ENCODE measurements at places on chromosomes 11 and 22. TPM values are rescaled to one million over a fixed set of nuclear protein-coding genes. Genes with fewer than 3 reads are reported as not detected.
A peak's percentile ranks its signal among the peaks of the same experiment; 100 is the strongest.

The CNGA4 gene
- polyA plus RNA-seq: 0.38 TPM

GRCh38 chr22:30435674-30436126 is 10.1 kb downstream of the MTFP1 start:
- no peak overlapping the region for H3K4me3 ChIP-seq
- no peaks in the 10 kb centered on the region for H3K36me3 ChIP-seq
- H3K4me1 ChIP-seq: peaks cover 2% of the 10 kb centered on the region
- H3K27ac ChIP-seq: no peak overlapping the region
- no peak for DNase-seq
- H3K27me3 ChIP-seq: no peaks in the 10 kb centered on the region

DNA sequence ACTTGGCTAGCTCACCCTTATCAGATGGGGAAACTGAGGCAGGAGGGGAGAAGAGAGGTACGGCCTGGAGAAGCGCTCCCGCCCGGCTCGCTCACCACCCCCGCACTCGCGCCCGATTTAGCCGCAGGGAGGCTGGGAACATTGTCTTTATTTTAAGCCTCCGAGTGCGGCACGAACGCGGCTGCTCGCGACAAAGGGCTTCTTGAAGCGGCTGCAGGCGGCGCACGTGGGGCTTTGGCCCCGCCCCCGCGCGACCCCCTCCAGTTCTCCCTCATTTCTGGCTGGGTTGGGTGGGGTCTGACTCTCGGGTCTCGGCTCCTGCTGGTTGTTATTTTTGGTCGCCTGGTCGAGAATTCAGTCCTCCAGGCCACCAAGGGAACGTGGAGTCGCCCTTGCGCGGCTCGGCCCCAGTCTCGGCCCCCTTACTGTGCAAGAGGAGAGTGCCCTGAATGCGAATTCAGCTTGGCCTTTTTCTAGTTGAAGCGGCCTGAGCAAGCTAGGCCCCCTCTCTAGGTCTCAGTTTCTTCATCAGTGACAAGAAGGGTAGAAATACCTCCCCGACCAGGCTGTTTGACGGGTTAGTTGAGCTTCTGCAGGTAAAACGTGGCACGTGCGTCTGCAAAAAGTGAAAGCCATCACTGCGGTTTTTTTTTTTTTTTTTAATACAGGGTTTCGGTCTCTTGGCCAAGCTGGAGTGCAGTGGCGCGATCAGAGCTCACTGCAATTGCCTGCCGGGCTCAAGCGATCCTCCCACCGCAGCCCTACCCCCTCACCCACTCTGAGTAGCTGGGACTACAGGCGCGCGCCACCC is 2.6 kb upstream of the CHRM1 start:
- no peak overlapping the region for H3K27ac ChIP-seq
- no peak for DNase-seq
- H3K4me3 ChIP-seq: no peak overlapping the region
- no peaks in the 10 kb centered on the region for H3K27me3 ChIP-seq
- H3K36me3 ChIP-seq: no peaks in the 10 kb centered on the region
- peaks cover 4% of the 10 kb centered on the region for H3K4me1 ChIP-seq

The MMP3 gene
- polyA plus RNA-seq: 0.35 TPM

DNA sequence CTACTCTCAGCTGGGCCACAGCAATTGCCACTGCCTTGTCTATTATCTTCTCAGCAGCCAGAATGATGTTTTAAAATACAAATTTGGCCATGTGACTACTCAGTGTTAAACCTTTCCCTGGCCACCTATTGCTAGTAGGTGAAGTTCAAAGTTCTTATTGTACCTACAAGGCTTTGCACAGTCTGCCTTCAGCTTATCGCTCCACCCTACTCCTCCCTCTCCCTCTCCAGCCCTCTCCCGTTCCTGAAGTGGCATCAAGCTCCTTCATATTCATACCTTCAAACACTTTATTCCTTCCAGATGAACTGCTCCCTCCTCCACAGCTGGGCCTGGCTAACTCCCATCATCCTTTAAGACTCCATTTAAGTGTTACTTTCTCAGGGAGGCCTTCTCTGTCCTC is 37.3 kb downstream of the OR10A6 start:
- no peaks in the 10 kb centered on the region for H3K4me1 ChIP-seq
- no peak for DNase-seq
- no peak overlapping the region for H3K27ac ChIP-seq
- no peaks in the 10 kb centered on the region for H3K27me3 ChIP-seq
- no peak overlapping the region for H3K4me3 ChIP-seq

The CCDC82 gene
- 16.2 TPM for polyA plus RNA-seq

The BEST1 gene
- polyA plus RNA-seq: 4.0 TPM

The AGBL2 gene
- 2.0 TPM for polyA plus RNA-seq

DNA sequence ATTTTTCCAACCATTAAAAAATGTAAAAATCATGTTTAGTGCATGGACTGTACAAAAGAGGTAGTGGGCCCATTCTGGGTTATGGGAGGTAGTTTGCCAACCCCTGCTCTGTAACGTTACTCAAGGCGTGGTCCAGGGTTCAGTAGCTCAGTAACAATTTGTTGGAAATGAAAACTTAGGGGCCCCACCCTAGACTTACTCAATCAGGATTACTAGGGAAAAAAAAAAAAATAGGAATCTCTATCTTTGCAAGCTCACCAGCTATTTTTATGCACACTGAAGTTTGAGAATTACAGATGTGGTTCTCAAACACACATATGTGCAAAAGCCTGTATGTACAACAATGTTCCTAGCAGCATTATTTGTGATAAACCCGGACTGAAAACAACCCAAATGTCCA is 17.3 kb upstream of the LMO2 start:
- no peak overlapping the region for H3K27ac ChIP-seq
- peaks cover under 1% of the 10 kb centered on the region for H3K4me1 ChIP-seq
- no peaks in the 10 kb centered on the region for H3K27me3 ChIP-seq
- H3K36me3 ChIP-seq: no peaks in the 10 kb centered on the region
- DNase-seq: no peak

DNA sequence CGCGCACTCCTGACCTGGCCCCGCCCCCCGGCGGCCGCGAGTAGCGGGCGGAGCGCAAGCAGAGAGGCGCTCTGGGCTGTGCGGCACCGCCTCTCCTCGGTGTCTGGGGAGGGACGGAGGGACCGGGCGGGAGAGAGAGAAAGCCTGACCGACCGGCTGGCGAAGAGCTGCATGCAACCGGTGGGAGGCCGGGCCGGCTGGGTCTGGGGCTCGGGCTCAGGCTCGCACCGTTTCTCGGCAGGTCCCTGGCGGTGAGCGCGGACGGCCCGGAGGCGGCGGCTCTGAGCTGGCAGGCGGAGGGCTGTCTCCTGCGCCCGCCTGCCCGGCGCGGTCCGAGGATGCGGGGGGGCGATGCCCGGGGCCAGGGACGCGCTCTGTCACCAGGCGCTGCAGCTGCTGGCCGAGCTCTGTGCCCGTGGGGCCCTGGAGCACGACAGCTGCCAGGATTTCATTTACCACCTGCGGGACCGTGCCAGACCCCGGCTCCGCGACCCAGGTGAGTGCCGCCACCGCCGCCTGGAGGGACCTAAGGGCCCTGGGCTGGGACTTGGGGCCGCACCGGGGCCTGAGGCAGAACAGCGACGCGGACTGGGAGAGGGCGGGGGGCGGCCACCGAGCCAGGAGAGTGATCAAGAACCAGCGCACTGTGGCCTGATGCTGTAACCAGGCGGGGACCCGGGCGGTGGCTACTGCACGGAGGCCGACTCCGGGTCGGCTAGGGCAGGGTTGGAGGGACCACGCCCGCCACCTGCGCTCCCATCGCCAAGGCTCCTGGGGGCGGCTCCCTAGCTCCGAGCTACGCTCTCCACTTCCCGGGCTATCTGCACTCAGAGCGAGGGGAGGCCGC is at the start of gene SYT9:
Gene SYT9, plus strand, starts transcription at position 69 of the 847 bp plus-strand sequence. Its CDS starts 283 bp downstream, at position 352.
- peak within 1 kb of the TSS; percentile 29 for H3K4me3 ChIP-seq
- no peaks in the 10 kb centered on the region for H3K27me3 ChIP-seq
- no peaks in the 10 kb centered on the region for H3K4me1 ChIP-seq
- H3K36me3 ChIP-seq: no peaks in the 10 kb centered on the region
- DNase-seq: peak; percentile 33

DNA sequence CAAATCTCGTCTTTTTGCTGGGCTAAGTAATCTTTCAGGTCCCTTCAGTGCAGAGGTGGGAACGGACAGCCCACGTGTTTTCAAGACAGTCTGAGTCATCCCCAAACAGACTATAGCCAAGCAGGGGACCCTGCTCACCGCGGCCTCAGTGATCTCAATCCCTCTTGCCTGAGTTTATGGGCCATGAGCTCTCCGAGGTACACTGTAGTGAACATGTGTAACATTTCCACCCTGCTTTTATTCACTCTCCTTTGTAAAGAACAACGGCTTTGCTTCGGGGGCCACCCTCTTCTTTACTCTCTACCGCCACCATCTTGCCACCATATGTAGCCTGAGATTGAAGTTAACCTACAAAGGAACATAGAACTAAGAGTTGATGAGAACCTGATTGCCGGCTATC is 11.5 kb upstream of the KCTD14 start:
- H3K27ac ChIP-seq: no peak overlapping the region
- no peak for DNase-seq
- H3K27me3 ChIP-seq: no peaks in the 10 kb centered on the region
- peaks cover 4% of the 10 kb centered on the region for H3K4me1 ChIP-seq
- no peaks in the 10 kb centered on the region for H3K36me3 ChIP-seq
- no peak overlapping the region for H3K4me3 ChIP-seq

The TOLLIP gene
- polyA plus RNA-seq: 25.8 TPM

- no peaks in the 10 kb centered on the region for H3K4me1 ChIP-seq
- H3K36me3 ChIP-seq: no peaks in the 10 kb centered on the region
- no peak for DNase-seq
Measured at GRCh38 chr11:108069947-108070346, 51.4 kb upstream of the ACAT1 start.

- no peaks in the 10 kb centered on the region for H3K27me3 ChIP-seq
- H3K36me3 ChIP-seq: no peaks in the 10 kb centered on the region
Measured at GRCh38 chr11:15199693-15200092, 85.0 kb downstream of the INSC start.

GRCh38 chr11:73372375-73372993 is 3.7 kb upstream of the RELT start:
- H3K4me3 ChIP-seq: no peak overlapping the region
- no peak overlapping the region for H3K27ac ChIP-seq
- no peaks in the 10 kb centered on the region for H3K36me3 ChIP-seq

- no peaks in the 10 kb centered on the region for H3K36me3 ChIP-seq
- no peak overlapping the region for H3K27ac ChIP-seq
- no peak for DNase-seq
- H3K27me3 ChIP-seq: no peaks in the 10 kb centered on the region
- H3K4me3 ChIP-seq: no peak overlapping the region
Measured at GRCh38 chr22:40183029-40183581, 5.4 kb downstream of the TNRC6B start.

DNA sequence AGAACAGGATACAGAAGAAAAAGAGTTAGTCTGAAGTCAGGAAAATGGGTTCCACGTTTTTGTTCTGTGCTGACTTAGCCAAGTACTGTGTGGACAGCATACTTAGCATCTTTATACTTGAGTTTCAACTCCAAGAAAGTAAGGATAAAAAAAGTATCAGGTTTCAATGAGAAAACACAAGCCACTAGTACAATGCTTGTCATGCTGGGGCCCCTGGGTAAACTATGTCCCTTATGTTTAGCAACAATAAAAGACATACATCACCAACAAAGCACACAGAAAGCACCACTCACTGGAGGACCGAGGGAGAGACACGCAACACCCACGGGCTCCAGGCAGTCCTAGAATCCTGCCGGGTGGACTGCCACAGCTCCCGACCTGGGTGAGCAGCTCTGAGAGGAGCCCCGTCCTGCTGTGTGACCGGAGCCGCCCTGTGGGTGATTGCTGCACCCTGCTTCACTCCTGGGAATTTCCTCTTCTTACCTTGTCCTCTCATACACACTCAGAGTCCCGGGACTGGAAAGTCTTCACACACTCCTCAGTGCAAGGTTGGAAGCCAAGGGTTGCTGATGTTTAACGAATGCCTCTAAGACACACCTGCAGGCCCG is 890.5 kb downstream of the BRD1 start:
- no peaks in the 10 kb centered on the region for H3K36me3 ChIP-seq
- no peaks in the 10 kb centered on the region for H3K27me3 ChIP-seq
- no peak for DNase-seq
- H3K4me3 ChIP-seq: no peak overlapping the region
- no peaks in the 10 kb centered on the region for H3K4me1 ChIP-seq

The ARHGAP42 gene
- 11.8 TPM for polyA plus RNA-seq

The HBG2 gene
- polyA plus RNA-seq: not detected

- H3K27me3 ChIP-seq: no peaks in the 10 kb centered on the region
- no peak overlapping the region for H3K27ac ChIP-seq
- H3K4me3 ChIP-seq: no peak overlapping the region
- H3K4me1 ChIP-seq: no peaks in the 10 kb centered on the region
- H3K36me3 ChIP-seq: no peaks in the 10 kb centered on the region
Measured at GRCh38 chr11:93236741-93237675, 39.2 kb upstream of the SLC36A4 start.

The SLC37A4 gene
- polyA plus RNA-seq: 10.5 TPM

- H3K36me3 ChIP-seq: no peaks in the 10 kb centered on the region
- H3K4me1 ChIP-seq: peaks cover 7% of the 10 kb centered on the region
- no peaks in the 10 kb centered on the region for H3K27me3 ChIP-seq
- no peak for DNase-seq
- peak overlapping the region; percentile 77 for H3K27ac ChIP-seq
Measured at GRCh38 chr22:44341431-44342346, 28.9 kb upstream of the SHISAL1 start.

The PGR gene
- polyA plus RNA-seq: 12.6 TPM

DNA sequence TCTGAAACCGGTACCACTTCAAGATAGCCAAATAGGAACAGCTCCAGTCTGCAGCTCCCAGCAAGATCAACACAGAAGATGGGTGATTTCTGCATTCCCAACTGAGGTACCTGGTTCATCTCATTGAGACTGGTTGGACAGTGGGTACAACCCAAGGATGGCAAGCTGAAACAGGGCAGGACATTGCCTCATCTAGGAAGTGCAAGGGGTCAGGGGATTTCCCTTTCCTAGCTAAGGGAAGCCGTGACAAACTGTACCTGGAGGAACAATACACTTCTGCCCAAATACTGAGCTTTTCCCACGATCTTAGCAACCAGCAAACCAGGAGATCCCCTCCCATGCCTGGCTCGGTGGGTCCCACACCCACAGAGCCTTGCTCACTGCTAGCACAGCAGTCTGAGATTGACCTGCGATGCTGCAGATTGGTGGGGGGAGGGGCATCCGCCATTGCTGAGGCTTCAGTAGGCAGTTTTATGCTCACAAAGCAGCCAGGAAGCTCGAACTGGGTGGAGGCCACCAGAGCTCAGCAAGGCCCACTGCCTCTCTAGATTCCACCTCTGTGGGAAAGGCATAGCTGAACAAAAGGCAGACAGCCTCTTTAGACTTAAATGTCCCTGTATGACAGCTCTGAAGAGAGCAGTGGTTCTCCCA is 59.9 kb upstream of the C11orf58 start:
- H3K36me3 ChIP-seq: no peaks in the 10 kb centered on the region
- no peak overlapping the region for H3K4me3 ChIP-seq
- H3K4me1 ChIP-seq: no peaks in the 10 kb centered on the region
- H3K27ac ChIP-seq: no peak overlapping the region

- H3K36me3 ChIP-seq: no peaks in the 10 kb centered on the region
- H3K4me3 ChIP-seq: no peak overlapping the region
- H3K27me3 ChIP-seq: no peaks in the 10 kb centered on the region
- peak; percentile 4 for DNase-seq
Measured at GRCh38 chr22:47166033-47166404, 403.6 kb downstream of the TBC1D22A start.

The DDIAS gene
- polyA plus RNA-seq: 0.77 TPM

Data from ovary (tissue), 10 donors.